ENCODE measurements at places on chromosomes 12 and 14.
A peak's percentile ranks its signal among the peaks of the same experiment; 100 is the strongest.

DNA sequence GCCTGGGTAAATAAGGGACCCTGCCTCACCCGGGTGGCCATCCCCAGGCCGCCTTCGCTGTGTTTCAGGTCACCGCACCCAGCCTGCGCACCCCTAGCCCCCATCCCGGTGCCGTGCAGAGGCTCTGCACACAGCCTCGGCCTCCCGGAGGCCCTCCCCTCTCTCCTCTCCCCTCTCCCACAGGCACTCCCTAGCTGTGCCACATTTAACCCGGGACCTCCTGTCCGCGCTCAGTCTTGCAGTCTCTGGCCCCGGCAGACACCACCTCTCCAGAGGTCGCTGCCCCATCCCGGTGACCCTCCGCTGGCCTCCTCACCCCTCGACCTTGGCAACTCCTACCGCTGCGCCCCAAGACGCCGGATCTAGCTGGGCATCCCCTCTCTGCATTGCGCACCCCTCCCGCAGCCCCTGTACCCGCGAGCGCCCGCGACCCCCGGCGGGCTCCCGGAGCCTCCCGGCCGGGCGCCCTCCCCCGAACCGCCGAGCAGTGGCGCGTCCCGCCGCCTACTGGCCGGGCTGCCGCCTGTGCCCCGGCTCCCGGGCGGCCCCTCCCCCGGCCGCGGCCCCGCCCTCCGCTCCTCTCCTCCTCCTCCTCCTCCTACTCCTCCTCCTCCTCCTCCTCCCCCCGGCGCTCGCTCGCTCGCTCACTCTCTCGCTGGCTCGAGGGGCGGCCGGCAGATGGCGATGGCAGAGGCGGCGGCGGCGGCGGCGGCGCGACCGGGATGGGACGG lies 120.7 kb downstream of the AACS start:
- DNase-seq: peak; percentile 68

GRCh38 chr14:87852107-87852506 lies 140.9 kb downstream of the GALC start:
- DNase-seq: no peak

DNA sequence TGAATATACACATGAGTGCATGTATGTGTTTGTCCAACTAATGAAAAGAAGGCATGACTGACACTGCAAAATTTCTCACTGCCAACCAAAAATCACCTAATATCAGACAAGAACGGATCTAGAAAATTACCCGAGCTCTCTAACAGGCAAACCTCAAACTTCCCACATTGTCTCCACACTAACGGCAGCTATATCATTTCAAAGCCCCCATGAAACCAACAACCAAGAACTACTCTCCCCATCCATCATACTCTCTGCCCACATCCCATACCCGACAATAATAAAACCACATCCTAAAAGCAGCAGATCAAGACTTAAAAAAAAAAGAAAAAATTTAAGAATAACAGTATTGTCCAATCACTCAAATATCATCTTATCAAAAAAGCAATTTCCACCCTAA lies 227.1 kb downstream of the CEP128 start:
- no peak for DNase-seq

DNA sequence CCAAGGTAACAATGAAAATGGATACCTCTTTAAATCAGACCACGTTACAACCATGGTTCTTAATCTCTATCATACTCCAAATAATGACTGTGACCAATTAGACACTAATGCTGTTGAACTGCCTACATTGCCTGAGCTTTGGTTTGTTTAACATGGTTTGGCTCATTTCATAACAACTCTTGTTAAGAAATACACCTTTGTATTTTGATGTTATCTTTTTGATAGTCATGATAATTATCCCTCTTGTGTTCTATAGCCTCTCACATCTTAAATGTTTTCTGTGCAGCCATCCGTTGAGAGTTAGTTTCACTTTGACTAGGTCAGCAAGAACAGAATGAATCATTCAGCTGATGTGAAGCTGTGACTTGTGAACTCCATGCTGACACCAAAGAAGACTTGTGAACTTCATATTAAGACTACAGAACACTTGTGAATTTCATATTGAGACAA lies 75.5 kb upstream of the RERGL start:
- DNase-seq: peak; percentile 68

DNA sequence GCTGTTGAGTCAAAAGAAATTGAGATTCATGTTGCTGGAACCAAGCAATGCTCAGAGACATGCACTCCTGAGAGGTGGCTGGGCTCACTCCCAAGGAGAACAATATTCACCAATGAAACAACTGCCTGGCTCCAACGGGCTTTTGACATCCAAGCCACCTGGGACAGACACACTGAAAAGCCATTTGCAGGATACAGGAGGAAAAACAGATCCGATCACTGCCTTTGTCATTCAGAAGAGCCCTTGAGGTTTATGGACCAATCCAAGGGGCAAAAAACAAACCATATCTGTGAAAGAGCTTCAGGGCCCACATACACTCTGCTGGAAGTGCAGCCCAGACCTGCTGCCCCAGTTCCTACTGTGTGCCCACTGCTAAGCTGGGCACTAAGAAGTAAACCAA lies 277.5 kb downstream of the NUAK1 start:
- DNase-seq: no peak

DNA sequence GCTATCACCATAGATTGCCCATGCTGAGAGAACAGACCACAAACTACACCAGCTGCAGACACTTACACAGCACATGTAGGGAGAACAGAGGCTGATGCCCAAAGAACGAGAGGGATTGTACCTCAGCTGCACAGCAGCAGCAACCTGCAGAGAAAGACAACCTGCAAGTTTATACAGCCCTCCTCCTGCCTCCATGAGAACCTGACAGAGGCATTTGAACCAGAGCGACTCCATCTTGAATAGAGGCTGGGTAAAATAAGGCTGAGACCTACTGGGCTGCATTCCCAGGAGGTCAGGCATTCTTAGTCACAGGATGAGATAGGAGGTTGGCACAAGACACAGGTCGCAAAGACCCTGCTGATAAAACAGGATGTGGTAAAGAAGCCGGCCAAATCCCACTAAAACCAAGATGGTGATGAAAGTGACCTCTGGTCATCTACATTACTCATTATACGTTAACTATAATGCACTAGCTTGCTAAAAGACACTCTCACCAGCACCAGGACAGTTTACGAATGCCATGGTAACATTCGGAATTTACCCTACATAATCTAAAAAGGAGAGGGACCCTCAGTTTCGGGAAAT lies 262.4 kb upstream of the HMGA2 start:
- DNase-seq: peak; percentile 79

GRCh38 chr12:64352181-64352580 lies 38.4 kb downstream of the C12orf56 start:
- DNase-seq: no peak

DNA sequence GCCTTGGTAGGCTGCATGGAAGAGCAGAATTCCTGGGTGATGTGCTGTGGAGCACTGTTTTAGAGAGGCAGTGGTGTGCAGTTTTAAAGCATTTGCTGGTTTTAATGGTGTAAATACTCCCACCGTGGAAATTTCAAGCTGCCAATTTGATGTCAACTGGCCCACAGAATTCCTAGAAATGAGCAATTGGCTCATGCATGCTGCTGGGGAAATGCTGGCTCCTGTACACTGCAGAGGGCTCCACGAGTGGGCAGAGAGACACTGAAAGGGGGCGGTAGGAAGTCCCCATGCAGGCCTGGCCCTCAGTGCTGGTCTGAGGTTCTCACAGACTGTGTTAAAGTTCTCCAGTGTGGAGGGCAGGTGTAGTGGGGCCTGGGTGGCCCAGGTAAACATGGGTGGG lies 99.4 kb upstream of the NTF3 start:
- DNase-seq: no peak
